Natural killer cell treated with Interleukin-12 subunit alpha and Interleukin-12 subunit beta and Interleukin-15 and Interleukin-18, amount 100 ng/mL, for 72 hours (primary cell): ENCODE measurements at places on chromosomes 11 and 22.

DNA sequence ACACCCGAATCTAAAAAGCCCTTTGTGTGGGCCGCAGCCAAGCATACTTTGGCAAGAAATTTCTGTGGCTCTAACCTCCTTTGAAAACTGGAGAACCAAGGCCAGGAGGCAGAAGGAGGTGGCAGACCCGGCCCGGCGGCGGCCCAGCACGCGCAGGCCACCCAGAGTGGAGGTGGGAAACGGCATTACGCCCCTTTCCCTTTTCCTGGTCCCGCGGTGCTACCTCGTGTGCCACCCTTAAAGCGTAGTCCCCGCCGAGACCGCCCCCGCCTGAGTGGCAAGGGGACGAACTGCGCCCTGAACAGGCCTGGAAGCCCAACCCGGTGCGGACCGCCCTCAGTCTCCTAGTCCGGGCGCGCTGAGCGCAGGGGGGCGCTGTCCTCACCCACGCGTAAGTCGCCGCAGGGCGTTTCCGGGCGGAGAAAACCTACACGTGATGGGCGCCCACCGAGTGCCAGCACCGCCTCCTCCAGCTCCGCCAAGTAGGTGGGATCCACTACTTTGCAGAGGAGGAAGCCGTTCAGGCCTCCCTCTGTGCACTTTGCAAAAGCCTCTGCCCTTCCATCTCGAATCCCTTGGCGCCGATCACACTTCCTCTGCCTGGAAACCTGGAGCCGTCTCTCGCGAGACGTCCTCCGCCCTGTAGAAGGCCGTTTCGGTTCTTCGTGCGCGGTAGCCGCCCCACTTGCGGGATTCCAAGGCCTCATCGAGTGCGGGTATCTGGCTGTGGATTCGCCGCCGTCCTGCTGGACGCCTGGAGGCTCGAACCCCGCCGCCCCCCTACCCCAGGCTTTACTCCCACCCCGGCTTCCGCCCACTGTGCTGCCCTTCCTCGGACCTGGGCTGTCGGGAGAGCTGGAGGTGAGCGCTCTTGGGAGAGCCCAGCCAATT, at the start of gene ACCS:
Gene ACCS, plus strand, starts transcription at position 430 of the 891 bp plus-strand sequence. CDS start 1,358 bp downstream, outside the sequence.
- H3K36me3 ChIP-seq = no peaks in the 10 kb centered on the region
- H3K4me3 ChIP-seq = peak within 1 kb of the TSS; percentile 90
- H3K27me3 ChIP-seq = no peaks in the 10 kb centered on the region
- H3K4me1 ChIP-seq = peaks cover 15% of the 10 kb centered on the region

DNA sequence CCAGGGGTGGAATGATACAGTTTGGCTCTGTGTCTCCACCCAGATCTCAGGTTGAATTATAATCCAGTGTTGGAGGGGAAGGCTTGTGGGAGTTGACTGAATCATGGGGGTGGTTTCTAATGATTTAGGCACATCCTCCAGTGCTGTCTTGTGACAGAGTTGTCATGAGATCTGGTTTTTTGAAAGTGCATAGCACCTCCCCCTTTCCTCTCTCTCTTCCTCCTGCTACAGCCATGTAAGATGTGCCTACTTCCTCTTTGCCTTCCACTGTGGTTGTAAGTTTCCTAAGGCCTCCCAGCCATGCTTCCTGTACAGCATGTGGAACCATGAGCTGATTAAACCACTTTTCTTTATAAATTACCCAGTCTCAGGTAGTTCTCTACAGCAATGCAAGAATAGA, 45.1 kb downstream of the THAP12 start:
- H3K4me3 ChIP-seq = no peak overlapping the region
- DNase-seq = no peak
- peaks cover 5% of the 10 kb centered on the region for H3K36me3 ChIP-seq
- peaks cover 7% of the 10 kb centered on the region for H3K4me1 ChIP-seq
- no peaks in the 10 kb centered on the region for H3K27me3 ChIP-seq

DNA sequence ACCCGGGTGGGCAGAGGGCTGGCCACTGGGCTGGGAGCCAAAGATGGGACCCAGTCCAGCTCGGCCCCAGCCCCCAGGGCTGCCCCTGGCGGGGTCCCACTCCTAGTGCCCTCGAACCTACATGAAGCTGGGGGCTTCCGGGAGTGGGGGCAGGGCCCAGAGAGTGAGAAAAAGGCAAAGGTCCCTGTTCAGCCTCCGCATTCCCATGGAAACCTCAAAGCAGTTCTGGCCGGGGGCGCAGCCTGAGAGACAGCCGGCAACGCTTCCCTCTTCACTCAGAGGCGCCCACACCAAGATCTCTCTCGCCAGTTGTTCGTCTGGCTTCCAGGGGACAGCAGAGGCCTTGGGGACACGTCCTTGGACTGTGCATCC, 22.4 kb upstream of the ARHGAP8 start:
- no peaks in the 10 kb centered on the region for H3K27me3 ChIP-seq
- H3K4me1 ChIP-seq = peaks cover 16% of the 10 kb centered on the region
- no peaks in the 10 kb centered on the region for H3K36me3 ChIP-seq

DNA sequence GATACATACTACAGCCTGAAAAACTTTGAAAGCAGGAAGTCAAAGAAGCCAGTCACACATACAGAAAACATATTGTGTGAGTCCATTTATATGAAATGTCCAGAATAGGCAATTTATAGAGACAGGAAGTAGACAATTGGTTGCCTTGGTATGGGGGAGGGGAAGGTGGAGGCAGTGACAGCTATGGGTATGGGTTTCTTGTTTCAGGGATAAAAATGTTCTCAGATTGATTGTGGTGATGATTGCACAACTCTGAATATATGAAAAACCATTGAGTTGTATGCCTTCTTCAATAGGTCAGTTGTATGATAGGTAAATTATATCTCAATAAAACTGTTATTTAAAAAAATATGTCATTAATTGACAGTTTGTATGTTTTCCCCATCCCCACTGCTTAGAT, 137.6 kb downstream of the SNX19 start:
- H3K27ac ChIP-seq = no peak overlapping the region
- no peaks in the 10 kb centered on the region for H3K4me1 ChIP-seq
- no peak overlapping the region for H3K4me3 ChIP-seq
- no peaks in the 10 kb centered on the region for H3K27me3 ChIP-seq

DNA sequence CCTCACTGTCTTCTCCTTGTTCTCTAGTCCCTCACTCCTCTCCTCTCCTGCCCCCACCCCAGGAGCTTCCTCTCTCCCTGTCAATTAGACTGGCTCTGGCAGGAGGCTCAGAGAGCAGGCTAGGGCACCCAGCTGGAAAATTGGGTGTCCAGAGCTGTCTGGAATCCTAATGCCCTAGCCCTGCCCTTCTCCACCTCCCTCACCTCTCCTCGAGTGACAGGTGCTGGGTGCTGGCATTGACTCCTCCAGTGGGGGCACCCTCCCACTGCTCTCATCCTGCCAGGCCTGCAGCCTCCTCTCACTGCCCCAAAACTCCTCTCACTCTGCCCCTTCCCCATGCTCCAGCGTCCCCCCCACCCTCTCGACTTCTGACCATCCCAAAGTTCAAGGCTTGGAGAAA, 68.9 kb downstream of the CYTH4 start:
- H3K4me1 ChIP-seq = no peaks in the 10 kb centered on the region
- DNase-seq = no peak
- H3K4me3 ChIP-seq = no peak overlapping the region
- no peak overlapping the region for H3K27ac ChIP-seq

DNA sequence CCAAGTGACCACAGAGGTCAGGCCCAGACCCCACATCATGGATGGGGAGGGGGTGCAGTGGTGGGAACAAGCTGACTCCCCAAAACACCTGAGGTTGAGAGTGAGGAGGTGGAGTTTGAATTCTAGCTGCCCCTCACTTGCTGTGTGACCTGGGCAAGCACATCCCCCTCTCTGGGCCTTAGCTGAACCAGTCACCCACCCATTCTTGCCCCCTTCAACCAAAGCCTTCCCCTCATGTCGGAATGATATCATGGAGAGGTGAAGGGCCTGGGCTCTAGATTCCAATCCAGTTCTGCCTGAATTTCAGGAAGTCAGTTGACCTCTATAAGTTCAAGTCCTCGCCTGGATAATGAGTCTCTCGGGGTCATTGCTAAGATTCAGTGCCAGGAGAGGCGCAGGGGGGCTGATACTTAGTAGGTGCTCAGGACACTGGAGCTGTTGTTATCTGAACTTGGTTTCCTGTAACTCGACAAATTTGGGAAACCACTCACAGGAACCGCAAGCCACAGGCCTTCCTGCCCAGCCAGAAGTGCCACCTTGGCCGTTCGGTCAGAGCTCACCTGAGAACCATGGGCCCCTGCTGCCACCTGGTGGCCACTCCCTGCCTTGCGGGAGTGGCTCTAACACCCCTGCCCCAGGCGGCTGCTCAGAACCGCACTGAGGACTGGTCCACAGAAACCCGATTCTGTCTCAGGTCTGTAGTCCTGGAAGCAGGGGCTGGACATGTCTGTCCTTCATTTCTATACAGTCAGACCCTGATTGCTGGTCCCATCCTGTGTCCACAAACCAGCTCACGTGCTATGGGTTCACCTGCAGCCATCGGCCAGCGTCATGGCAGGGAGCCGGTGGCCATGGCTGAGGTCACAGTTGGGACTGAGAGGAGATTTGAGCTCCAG, 6.9 kb downstream of the CDC42EP1 start:
- H3K36me3 ChIP-seq = no peaks in the 10 kb centered on the region
- H3K4me3 ChIP-seq = peak overlapping the region; percentile 80

DNA sequence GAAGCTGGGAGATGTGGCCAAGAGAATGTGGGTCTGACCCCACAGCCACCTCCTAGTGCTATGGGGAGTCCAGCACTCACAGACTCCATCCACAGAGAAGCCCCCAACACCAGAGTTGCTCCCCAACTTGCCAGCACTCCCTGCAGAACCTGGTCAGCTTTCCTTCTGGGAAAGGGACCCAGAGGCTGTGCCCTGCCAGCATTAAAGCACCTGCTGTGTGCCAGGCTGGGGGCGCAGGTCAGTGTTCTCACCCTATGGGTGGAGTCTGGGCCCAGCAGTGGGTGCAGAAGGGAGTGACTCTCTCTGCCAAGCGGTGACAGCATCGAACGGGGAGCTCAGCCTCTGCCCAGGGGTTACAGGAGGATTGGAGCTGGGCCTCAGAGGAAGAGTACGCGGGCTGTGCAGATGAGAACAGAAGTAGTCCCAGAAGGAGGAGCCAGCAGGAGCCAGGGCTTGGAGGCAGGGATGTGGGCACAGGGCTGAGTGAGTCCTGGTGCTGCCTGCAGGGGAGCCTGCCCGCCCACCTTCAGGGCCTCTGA, 114.4 kb downstream of the MPPED1 start:
- no peak overlapping the region for H3K4me3 ChIP-seq
- peak; percentile 28 for DNase-seq
- H3K27ac ChIP-seq = no peak overlapping the region
- H3K4me1 ChIP-seq = no peaks in the 10 kb centered on the region
- H3K36me3 ChIP-seq = no peaks in the 10 kb centered on the region
